Activated naive CD8-positive, alpha-beta T cell treated with anti-CD3 and anti-CD28 coated beads for 36 hours (primary cell): ENCODE measurements at places on chromosomes 2 and 18. TPM values are rescaled to one million over a fixed set of nuclear protein-coding genes. Genes with fewer than 3 reads are reported as not detected.

The REG1B gene
- not detected for total RNA-seq

The TIGD1 gene
- total RNA-seq = 6.9 TPM

The DARS1 gene
- 173 TPM for total RNA-seq

The CCDC74B gene
- 0.72 TPM for total RNA-seq

The DSC3 gene
- total RNA-seq = 0.56 TPM
